ENCODE measurements at places on chromosomes 5 and 9. TPM values are rescaled to one million over a fixed set of nuclear protein-coding genes. Genes with fewer than 3 reads are reported as not detected.

GRCh38 chr5:178368274-178368673 is 135.7 kb upstream of the PHYKPL start:
- H3K36me3 ChIP-seq, result no peaks in the 10 kb centered on the region
- DNase-seq, result no peak
- H3K27ac ChIP-seq, result no peak overlapping the region
- peaks cover 7% of the 10 kb centered on the region for H3K4me1 ChIP-seq
- peaks cover 75% of the 10 kb centered on the region for H3K27me3 ChIP-seq
- H3K4me3 ChIP-seq, result no peak overlapping the region

QRFP gene
- total RNA-seq, result not detected

DNA sequence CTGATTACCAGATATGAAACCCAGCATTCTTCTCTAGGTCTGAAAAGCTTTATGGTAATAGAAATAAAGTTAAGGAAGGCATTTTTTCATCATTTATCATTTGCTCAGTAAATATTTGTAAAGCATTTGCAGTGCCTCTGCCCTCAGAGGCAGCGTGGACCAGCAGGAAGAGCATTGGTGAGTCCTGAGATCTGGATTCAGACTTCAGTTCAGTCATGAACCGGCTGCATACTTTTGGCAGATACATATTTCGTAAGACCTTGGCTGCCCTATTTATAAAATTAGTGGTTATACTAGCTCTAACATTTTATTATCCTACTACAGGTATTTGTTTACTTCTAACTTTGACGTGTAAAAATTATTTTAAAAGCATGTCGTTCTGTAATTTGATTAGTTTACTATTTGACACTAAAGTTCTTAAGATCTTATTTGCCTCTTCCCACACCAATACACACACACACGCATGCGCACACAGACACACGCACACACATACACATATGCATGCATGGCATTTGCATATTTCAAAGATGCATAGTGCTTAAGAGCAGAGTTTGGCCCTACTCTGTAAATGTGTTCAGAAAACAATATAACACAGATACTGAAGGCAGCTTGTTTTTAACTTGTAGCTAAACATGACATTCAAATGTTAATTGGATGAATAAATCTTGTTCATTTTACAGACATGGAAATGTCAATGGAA is 101.9 kb downstream of the RPS23 start:
- H3K4me1 ChIP-seq, result no peaks in the 10 kb centered on the region
- DNase-seq, result no peak
- H3K36me3 ChIP-seq, result 0 out of 3 replicates have a peak, but pooled peaks cover 4% of the 10 kb centered on the region
- no peak overlapping the region for H3K4me3 ChIP-seq
- H3K27me3 ChIP-seq, result no peaks in the 10 kb centered on the region

- H3K4me1 ChIP-seq, result no peaks in the 10 kb centered on the region
- no peak for DNase-seq
- H3K4me3 ChIP-seq, result no peak overlapping the region
Observed at GRCh38 chr5:156423597-156423996, 96.6 kb downstream of the SGCD start.

RECK gene
- 0.34 TPM for total RNA-seq

DNA sequence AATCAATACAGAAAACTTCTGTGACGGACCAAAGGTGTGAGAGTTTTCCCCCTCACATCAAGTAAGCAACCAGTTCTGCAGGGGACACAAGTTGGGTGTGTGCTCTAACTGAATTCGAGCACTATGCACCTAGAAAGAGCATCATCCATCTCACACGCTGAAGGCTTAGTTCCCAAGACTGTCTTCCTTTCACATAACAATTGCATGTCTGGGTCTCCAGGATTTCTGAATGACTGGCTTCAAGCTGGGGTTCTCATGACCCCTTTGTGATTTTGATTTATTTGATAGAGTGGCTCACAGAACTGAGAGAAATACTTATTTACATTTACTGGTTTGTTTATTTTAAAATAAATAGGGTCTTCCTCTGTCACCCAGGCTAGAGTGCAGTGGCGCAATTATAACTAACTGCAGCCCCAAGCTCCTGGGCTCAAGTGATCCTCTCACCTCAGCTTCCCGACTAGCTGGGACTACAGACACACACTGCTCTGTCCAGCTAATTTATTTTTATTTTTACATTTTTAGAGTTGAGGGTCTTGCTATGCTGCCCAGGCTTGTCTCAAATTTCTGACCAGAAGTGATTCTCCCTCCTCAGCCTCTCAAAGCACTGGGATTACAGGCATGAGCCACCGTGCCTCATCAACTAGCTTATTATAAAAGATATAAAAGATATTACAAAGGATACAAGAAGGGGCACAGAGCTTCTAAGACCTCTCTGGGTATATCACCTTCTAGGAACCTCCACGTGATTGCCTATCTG is 316.7 kb upstream of the CDH12 start:
- no peak overlapping the region for H3K4me3 ChIP-seq
- no peaks in the 10 kb centered on the region for H3K27me3 ChIP-seq
- no peaks in the 10 kb centered on the region for H3K36me3 ChIP-seq
- H3K4me1 ChIP-seq, result no peaks in the 10 kb centered on the region
- no peak for DNase-seq

DNA sequence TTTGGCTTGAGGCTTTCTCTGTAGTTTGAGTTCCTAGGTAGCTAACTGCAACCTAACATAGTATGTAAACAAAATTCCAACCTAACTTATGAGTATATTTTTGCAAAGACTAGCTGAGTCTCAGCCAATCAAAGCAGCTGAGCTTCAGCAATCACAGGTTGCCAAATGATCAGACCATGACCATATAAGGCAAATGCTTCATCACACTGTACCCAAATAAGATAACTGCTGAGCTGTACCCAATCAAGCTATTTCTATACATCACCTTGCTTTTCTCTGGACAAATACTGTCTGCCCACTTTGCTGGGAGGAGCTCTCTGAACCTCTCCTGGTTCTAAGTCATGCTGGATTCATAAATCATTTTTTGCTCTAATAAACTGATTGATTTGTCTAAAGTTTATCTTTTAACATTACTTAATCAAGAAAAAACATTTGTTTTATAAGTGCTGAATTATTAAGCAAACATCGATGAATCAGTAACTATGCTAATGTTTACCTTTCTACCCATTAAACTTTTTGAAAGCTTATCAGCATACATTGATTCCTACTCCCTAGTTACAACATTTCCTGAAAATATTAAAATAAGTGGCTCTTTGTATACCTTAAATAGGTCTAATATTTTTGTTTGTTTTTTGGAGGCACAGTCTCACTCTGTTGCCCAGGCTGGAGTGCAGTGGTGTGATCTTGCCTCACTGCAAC is 129.7 kb upstream of the PCA3 start:
- H3K36me3 ChIP-seq, result no peaks in the 10 kb centered on the region
- no peak overlapping the region for H3K4me3 ChIP-seq
- no peak overlapping the region for H3K27ac ChIP-seq

DNA sequence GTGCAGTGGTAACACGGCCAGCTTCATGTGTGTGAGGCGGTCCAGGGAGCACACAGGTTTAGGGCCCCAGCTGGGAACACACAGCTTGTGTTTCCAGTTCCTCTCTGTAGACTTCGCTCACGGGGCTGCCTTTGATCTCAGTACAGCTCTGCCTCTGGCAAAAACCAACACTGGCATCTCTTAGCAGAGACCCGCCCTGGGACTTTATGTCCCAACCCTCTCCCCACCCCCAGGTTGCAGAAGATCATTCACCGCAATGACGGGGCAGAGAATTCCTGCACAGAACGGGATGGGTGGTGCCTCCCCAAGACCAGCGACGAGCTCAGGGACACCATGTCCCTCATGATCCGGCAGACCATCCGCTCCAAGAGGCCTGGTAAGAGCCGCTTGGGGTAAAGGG is 5.2 kb upstream of the CEL start:
- no peak overlapping the region for H3K27ac ChIP-seq
- H3K4me3 ChIP-seq, result no peak overlapping the region
- no peaks in the 10 kb centered on the region for H3K27me3 ChIP-seq
- H3K4me1 ChIP-seq, result peaks cover 20% of the 10 kb centered on the region
- peaks cover 65% of the 10 kb centered on the region for H3K36me3 ChIP-seq

DNA sequence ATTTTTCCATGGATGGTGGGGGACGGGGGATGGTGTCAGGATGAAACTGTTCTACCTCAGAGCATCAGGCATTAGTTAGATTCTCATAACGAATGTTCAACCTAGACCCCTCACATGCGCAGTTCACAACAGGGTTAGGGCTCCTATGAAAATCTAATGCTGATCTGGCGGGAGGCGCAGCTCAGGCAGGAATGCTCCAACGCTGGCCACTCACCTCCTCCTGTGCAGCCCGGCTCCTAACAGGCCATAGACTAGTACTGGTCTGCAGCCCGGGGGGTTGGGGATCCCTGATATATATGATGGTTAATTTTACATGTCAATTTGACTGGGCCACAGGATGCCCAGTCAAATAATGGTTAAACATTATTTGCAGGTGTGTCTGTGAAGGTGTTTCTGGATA is 199.0 kb upstream of the NR4A3 start:
- no peak for DNase-seq
- no peaks in the 10 kb centered on the region for H3K4me1 ChIP-seq
- H3K27me3 ChIP-seq, result no peaks in the 10 kb centered on the region
- no peak overlapping the region for H3K4me3 ChIP-seq
- no peak overlapping the region for H3K27ac ChIP-seq

- no peaks in the 10 kb centered on the region for H3K36me3 ChIP-seq
- no peak overlapping the region for H3K4me3 ChIP-seq
- peak; percentile 55 for DNase-seq
- H3K27me3 ChIP-seq, result peaks cover 12% of the 10 kb centered on the region
- no peak overlapping the region for H3K27ac ChIP-seq
- H3K4me1 ChIP-seq, result peaks cover 7% of the 10 kb centered on the region
Observed at GRCh38 chr5:135569755-135570452, 8.9 kb downstream of the CXCL14 start.

- peaks cover 11% of the 10 kb centered on the region for H3K4me1 ChIP-seq
- H3K27me3 ChIP-seq, result no peaks in the 10 kb centered on the region
- no peak overlapping the region for H3K27ac ChIP-seq
- H3K4me3 ChIP-seq, result no peak overlapping the region
Observed at GRCh38 chr5:120518581-120518980, 54.5 kb downstream of the PRR16 start.

TAS2R1 gene
- total RNA-seq, result not detected

DNA sequence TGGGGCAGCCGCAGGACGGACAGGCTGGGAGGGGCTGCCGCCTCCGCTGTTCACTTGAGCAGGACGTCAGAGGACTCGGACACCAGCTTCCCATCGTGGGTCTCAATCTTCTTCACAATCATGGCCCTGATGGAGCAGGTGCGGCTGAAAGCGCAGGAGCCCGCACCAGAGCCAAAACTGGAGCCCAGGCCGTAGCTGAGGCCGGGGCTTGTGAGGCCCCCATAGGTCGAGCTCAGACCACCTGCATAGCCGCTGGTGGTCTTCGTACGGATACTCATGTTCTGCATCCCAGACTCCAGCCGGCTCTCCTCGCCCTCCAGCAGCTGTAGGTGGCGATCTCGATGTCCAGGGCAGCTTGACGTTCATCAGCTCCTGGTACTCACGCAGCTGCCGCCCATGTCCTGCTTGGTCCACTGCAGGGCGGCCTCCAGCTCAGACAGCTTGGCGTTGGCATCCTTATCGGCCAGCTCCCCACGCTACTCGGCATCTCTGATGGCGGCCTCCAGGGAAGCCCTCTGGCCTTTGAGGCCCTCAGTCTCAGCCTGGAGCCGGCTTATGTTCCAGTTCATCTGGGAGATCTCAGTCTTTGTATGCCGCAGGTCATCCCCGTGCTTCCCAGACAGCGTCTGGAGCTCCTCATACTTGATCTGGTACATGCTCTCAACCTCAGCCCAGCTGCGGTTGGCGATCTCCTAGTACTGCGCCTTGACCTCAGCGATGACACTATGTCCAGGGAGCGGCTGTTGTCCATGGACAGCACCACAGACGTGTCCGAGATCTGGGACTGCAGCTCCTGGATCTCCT is 43.7 kb upstream of the DEPDC1B start:
- H3K4me1 ChIP-seq, result peaks cover 7% of the 10 kb centered on the region
- no peak for DNase-seq
- peaks cover 18% of the 10 kb centered on the region for H3K27me3 ChIP-seq
- H3K27ac ChIP-seq, result no peak overlapping the region
- H3K4me3 ChIP-seq, result no peak overlapping the region

PCDHA1 gene
- not detected for total RNA-seq

POMT1 gene
- total RNA-seq, result 23.5 TPM

NR5A1 gene
- total RNA-seq, result 0.40 TPM

DNA sequence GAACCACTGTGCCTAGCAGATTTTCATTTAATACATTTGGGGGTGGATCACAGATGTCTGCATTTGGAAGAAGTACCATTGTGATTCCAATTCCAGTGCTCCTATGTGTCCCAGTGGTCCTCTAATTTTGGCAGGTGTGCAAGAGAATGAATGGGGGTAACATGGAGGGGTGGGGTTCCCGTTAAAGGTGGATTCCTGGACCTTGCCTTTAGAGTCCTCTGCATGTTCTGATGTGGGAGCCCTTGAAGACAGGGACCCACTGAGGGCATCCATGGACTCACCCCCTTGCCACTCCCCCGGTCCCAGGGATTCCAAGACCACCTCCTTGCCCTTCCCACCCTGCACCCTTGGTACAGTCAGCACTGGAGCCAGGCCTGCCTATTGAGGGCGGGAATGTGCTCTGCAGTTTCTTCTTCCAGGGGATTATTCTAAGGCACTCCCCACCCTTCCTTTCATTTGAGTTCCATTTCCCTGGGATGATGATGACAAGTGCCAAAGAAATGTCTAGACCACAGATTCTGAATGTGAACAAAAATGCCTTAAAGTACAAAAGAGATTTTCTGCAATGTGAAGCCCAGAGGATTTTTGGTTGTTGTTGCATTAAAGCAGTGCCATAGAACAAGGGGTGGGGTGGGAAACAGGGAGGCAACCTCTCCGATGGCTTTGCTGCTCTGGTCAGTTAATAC is 119.4 kb upstream of the PTCH1 start:
- H3K4me1 ChIP-seq, result no peaks in the 10 kb centered on the region
- no peak for DNase-seq
- H3K36me3 ChIP-seq, result no peaks in the 10 kb centered on the region

PCDHGA7 gene
- total RNA-seq, result not detected

DNA sequence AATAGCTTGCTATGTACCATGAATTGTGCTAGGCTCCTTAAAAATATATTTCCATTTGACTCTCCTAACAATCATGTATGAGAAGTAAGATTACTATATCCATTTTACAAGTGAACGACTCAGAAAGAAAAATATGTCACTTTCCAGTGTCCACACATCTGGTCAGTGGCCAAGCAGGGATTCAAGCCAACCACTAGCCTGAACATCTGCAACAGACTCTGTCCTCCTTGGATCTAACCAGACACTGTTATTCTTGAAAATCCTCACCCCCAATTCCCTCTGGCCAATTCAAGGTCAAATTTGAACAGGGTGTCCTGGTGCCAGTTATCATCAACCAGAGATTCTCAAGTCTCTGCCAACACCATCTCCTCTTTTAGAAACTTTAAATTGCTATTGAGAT is 344.1 kb upstream of the WWC1 start:
- no peak for DNase-seq
- no peak overlapping the region for H3K4me3 ChIP-seq
- H3K27ac ChIP-seq, result no peak overlapping the region
- no peaks in the 10 kb centered on the region for H3K4me1 ChIP-seq
- H3K27me3 ChIP-seq, result no peaks in the 10 kb centered on the region
- H3K36me3 ChIP-seq, result no peaks in the 10 kb centered on the region

Measured in K562 (cell line).